Right renal cortex interstitium (tissue), 3 donors: ENCODE measurements at places on chromosomes 5 and 9. TPM values are rescaled to one million over a fixed set of nuclear protein-coding genes. Genes with fewer than 3 reads are reported as not detected.

PCDHB14 gene
- 8.5 TPM for polyA plus RNA-seq

THG1L gene
- 29.4 TPM for polyA plus RNA-seq

FOXD4L5 gene
- polyA plus RNA-seq: 0.10 TPM

GRIN3A gene
- polyA plus RNA-seq: 2.3 TPM

CARTPT gene
- polyA plus RNA-seq: not detected

GRCh38 chr5:9347032-9347431 lies 198.8 kb downstream of the SEMA5A start:
- DNase-seq: no peak

DNA sequence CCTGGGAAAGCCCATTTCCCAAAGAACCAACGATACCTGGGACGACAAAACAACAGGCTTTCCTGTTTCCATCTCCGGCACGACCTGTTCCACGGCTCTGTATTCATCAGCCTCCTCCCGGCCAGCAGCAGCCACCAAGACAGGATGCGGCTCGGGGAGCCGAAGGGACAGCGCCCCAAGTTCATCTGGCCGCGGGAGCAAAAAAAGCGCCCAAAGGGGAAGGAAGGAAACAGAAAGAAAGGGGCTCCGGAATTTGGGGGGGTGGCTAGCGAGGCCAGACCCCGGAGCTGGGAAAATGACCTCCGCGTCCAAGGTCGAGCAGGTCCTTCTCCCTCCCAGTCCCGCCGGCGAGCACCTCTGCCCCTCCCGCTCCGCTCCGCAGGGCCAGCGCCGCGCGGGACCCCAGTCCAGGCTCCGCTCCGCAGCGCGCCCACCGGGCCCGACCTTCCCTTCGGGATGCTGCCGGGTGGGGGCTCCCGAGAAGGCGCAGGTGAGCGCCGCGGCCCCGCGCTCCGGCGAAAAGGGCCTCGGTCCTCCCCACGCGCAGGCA lies 608 bp downstream of the ELOVL7 start:
- no peak for DNase-seq

- no peak for DNase-seq
Measured at GRCh38 chr5:80703747-80704146, 49.0 kb upstream of the DHFR start.

DNA sequence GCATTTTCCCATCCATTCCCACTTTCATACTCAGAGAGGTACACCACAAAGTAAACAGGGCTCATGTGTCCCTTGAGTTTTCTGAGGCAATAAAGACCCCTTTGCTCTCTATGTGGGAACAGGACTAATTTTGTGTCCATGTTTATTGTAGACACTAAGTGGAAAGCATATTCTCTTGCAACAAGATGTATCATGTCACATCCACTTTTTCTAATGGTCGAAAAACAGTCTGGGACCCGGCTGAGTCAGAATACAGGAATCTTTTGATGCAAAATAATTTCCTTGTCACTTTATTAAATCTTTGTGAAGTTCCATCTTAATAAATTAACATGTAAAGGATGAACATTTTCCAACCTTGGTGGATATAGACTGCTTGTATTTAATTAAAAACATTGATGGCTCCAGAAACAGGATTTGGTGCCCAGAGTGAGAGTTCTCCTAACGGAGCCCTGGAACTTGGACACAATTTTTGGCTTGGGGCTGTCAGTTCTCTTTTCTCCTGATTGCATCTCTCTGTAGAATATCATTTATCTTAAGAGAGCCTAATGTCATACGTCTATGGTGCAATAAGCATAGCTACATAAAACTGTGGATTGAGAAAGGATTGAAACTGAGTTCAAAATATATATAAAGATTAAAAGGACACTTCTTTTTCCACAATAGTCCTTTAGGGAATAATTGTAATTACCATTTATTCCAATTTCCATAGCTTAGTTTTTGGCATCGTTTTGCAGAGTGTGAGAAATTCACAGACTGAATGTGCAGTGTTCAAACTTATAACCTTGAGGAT lies 1116.7 kb upstream of the SEMA6A start:
- no peak for DNase-seq

GRCh38 chr5:111553868-111554267 lies 41.5 kb upstream of the STARD4 start:
- DNase-seq: no peak

DNA sequence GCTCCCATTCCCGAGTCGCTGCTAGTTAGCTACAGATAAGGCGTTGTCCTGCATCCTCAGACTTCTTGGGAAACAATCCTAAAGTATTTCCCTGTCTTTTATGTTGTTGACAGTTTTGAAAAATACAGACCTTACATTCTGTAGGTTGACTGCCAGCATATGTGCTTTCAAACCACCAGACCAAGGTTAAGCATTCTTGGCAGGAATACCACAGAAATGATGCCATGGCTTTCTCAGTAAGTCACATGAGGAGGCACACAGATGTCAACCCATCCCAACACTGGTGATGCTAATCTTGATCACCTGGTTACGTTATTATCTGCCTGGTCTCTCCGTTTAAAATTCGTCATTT lies 871 bp downstream of the GLE1 start:
- no peak for DNase-seq

DNA sequence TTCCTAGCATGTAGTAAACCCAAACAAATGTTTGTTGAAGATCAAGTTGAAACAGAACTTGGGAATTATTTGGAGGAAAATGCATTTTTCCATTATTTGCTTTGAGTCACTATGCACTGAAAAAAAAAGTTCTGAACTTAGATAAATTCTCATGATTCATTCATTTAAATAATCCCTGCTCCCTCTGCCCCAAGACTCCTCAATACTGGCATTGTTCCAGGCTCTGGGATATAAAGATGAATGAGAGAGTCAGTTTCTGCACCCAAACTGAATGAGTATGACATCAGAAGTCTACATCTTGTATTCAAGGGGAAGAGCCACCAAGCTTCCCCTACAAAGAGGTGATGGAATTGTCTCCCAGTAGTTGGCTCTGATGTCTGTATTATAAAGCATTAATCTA lies 123.9 kb downstream of the SEC61B start:
- no peak for DNase-seq

DNA sequence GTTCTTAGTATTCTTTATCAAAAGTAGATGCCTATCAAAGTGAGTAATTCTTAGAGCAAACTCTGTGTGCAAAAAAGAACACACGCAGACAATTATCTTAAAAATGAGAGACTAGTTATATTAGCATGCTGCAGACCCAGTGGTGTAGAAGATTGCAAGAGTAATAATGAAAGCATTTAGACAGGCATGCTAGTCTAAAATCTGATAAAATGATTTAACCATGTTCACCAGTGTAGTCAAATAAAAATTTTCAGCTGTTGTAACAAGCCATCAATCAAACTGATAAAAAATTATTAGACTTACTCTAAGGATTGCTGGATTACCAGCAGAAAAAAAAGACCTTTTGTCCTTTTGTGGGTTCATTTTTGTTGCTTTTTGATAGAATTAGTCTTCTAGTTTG lies 241.9 kb upstream of the TLE4 start:
- no peak for DNase-seq

DNA sequence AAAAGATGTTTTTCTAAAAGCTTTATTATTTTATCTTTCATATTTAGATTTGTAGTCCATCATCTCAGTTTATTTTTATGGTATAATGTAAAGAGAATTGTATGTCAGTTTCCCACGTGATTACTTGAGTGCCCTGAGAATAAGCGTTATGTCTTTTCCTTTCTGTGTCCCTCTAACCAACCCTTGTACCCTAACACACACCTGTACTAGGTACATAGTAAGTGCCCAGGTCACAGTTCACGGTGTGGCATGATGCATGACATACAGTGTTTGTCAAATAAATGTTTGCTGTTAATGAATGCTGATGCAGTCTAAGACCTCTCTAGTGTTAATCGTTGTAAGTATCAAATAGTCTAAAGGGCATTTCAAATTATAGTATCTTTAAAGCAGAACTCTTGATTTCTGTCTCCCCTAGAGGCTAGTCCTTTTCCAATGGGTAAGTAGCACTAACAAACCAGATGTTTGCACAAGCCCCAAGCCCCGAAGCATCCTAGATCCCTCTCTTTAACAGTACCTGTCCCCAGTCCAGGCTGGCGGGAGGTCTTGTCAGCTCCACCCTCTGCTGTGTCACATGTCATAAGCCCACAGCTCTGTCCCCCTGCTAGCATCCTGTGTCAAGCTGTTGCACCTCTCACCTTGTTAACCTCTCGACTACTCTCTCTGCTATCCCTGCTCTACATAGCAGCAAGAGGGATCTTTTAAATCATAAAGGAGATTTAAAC lies 23.7 kb downstream of the NUP214 start:
- DNase-seq: no peak

DNA sequence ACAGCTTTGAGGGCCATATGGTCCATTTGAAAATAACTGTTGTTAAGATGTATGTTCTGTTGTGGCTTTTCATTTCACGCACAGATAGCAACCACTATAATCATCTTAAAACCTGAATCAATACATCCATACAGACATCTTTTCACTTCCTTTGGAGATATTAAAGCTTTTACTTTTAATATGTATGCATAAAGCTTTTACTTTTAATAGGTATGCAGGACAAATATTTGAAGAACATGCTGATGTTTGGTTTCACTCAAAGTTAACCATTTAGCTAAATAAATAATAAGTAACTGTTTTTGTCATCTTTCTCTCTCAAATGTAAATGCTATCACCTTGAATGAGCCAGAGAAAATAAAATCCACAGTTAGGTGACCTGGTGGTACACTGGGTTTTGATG lies 108.6 kb downstream of the OXCT1 start:
- no peak for DNase-seq

DNA sequence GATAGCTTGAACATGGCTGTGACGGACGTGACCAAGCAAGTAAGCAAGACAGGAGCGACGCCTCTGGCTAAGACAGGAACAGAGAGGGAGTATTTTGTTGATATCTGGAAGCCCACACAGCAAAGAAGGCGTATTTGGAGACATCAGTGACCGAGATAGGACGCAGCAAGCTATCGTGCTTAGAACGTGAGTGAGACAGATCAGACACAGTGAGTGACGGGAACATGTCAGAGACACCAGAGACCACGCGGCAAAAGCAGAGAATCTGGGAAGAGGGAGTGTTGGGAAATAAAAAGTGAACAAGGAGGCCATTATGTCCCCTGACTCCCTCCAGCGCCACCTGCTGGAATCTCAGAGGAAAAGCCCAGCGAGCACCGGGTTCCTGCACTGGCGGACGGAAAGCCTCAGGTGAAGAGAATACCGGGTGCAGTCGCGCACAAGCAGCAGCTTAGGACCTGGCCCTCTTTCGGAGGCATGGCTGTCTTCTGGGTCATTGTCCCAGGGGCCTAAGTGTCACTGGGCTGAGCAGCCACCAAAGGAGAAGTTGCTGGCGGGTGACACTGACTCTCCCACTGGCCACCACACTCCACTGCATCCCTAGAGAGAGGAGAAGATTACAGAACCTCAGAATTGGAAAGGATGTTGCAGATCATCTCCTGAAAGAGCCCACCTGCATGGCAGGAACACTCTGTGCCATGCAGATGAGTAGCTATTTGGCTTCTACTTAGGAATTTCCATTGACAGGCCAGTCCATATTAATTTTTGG lies 99.1 kb downstream of the FBXO38 start:
- no peak for DNase-seq

GRCh38 chr9:4814913-4815312 lies 22.2 kb downstream of the RCL1 start:
- DNase-seq: no peak

DNA sequence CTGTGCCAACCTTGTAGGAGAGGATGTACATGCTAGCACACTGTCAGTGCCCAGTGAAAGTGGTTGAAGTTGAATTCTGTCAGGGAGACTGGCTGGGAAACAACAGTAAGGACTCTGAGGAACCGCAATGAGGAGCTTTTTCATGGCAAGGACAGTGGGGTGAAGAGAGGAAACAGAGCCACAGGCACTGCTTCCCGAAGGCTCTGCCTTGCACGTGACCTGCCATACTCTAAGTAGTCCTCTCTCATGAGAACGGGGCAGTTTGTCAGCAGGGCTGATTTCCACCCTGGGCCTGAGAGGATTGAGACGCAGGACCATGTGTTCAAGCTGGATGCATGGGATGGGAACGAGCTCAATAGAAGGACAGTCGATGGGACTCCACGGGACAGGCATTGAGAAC lies 106.6 kb upstream of the CTSL start:
- DNase-seq: no peak

- DNase-seq: no peak
Measured at GRCh38 chr5:173789031-173789920, 98.9 kb upstream of the CPEB4 start.

DNA sequence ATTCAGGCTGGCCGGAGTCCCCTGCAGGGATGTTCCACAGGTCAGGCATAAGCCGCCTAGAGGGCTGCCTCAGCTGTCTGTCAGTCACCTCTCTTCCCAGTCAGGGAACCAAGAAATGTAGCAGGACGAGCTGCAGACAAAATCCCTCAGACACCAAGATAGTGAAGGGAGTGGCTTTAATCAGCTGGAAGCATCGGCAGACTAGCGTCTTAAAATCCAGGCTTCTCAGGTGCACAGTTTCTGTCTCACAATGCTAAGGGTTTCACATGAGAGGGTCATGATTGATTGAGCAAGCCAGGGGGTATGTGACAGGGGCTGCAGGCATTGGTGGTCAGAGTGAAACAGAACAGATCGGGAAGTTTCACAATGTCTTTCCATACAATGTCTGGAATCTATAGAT lies 247.2 kb downstream of the CDH10 start:
- DNase-seq: no peak
